ENCODE measurements at places on chromosomes 16 and 17.

DNA sequence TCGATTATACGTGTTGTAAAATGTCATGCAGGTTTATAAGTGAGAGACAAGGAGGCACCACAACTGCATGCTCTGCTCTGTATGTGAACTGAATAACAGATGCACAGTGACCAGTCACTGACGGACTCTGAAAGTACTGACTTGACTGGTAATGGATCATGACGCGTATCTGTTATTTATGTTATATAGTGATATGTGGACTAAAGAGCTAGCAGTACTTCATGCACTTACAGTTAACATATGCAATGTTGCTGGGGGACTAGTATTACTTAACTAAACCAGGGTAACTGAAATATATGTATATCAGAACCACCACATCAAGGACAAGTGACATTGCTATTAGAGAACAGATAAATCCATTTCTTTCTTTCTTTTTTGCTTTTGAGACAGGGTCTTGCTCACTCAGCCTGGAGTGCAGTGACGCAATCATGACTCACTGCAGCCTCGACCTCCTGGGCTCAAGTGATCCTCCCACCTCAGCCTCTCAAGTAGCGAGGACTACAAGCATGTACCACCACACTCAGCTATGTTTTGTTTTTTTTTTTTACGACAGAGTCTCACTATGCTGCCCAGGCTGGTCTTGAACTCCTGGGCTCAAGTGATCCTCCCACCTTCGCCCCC, 17.2 kb downstream of the COIL start:
- no peak for DNase-seq

GRCh38 chr17:57475796-57476195, 219.5 kb downstream of the MSI2 start:
- no peak for DNase-seq

DNA sequence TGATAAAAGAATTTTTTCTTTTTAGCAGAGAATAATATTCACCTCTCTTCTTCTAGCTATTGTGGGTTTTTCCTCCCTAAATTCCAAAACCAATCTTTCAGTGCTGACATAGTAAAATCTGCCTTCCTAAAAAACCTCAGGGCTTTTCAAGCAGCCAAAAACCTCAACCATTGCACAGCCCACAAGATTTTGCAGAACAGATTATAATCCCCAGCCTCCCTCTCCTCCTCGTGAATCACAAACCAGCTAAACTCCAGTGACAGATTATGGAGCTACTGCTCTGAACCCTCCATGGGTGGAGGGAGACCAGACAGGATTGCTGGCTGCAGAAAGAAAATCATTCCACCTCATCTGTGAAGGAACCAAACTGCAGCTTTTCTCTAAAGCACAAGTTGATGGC, 341.6 kb downstream of the SOX9 start:
- no peak for DNase-seq

- no peak for DNase-seq
These were observed 66.8 kb downstream of the KPNA2 start for GRCh38 chr17:68102318-68102758.

- no peak for DNase-seq
These were observed 48.0 kb upstream of the CDYL2 start for GRCh38 chr16:80852261-80852872.

- DNase-seq, result no peak
These were observed 1.1 kb upstream of the EMP2 start for GRCh38 chr16:10581507-10581906.

DNA sequence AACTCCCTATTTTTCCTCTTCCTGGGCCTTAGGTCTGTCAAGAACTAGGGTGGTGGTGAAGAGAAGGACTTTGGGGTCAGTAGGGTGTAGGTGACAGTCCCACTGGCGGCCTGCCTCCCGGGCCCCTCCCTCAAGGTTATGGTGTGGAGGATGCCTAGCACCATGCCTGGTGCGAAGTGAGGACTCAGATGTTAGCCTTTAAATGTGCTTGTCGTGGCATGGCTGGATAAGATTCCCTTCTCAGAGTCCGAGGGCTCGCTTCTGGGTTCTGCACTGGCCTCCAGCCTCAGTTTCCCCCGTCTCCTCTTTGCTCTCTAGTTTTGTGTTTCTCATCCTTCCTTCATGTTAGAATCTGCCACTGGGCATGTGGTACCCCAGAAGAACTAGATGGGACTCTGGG, 32.0 kb downstream of the HAPSTR1 start:
- DNase-seq, result no peak

GRCh38 chr16:87047221-87048037, 269.8 kb downstream of the C16orf95 start:
- no peak for DNase-seq

- no peak for DNase-seq
These were observed 9.7 kb downstream of the CFAP20 start for GRCh38 chr16:58119509-58119845.

DNA sequence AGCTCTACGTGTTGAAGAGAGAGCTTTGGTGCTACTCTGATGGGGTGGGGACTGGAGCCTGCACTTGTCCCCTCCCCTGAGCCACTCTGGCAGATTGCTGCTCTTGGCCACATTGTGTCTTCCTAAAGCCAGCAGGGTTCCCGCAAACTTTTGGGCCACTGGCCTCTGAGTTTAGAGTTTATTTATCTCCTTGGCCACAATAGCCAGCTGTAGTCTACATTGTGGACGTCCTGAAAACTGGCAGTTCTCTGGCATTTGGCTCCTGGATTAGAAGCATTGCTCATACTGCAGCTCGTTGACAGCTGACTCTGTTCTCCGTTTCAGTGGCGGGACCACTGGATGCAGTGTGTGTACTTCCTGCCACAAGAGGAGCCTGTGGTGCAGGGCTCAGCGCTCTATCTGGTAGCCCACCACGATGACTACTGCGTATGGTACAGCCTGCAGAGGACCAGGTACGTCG, 34.6 kb downstream of the PRMT7 start:
- no peak for DNase-seq

GRCh38 chr16:1584926-1585484, 26.9 kb downstream of the IFT140 start:
- no peak for DNase-seq

DNA sequence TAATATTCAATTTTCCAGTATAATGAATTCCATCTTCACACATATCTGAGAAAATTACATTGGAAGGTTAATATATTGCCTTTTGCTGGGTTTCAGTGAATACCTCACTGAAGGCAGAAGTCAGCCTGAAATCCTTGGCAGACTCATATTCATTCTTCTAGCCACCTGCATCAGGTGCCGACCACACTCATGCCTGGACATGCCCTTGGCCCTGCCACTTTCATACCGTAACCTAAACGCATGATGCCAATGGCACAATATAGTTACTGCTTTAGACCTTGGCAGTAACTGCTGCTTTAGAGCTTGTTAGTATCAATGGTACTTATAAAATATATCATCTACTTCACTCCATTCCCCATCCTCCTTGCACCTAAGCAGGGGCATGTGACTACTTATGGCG, 817.6 kb upstream of the CDH8 start:
- no peak for DNase-seq

GRCh38 chr17:29591146-29591736, 1.7 kb upstream of the ANKRD13B start:
- no peak for DNase-seq

GRCh38 chr17:32651084-32651483, 164.3 kb downstream of the CDK5R1 start:
- no peak for DNase-seq

DNA sequence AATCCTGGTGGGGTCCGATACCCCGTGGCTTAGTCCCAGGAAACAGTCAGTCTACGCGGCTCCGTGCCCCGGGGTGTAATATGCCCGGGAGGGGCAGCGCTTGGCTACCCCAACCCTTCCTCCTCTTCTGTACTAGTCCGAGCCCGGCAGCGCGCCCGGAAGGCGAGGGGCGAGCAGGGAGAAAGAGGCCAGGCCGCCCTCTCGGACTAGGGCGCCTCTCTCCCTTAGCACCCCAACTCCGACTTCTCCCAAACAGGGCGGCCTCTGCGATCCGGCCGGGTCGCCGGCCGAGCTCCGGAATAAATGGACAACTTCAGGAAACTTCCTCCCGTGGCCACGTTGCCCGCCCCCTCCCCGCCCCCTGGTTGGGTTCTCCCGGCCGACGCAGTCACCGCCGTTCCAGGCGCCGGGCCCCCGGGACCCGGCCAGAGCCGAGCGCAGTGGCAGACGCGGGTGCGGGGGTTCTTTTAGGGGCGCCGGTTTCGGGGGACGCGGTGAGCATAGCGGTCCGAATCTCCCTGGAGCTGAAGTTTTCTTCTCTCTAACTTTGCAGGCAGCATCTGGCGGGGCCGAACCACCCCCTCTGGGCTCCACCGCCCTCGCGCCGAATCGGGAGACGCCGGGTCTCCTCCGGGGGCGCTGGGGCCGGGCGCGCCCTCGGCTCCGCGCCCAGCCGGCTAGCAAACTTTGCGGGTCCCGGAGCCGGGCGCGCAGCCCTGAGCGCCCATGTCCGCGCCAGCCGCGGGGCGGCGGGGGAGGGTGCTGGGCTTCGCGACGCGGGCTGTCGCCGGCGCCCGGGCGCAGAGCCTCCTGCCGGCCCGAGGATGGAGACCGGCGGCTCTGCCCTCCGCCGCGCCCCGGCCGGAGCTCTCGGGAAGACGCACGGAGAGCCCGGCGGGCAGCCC, at the start of gene SDK2:
SDK2 (minus strand) TSS at position 301 of the 905 bp plus-strand sequence. CDS start 357 bp downstream, outside the sequence.
- peak; percentile 18 for DNase-seq

GRCh38 chr16:13631916-13632315, 288.0 kb upstream of the ERCC4 start:
- no peak for DNase-seq

DNA sequence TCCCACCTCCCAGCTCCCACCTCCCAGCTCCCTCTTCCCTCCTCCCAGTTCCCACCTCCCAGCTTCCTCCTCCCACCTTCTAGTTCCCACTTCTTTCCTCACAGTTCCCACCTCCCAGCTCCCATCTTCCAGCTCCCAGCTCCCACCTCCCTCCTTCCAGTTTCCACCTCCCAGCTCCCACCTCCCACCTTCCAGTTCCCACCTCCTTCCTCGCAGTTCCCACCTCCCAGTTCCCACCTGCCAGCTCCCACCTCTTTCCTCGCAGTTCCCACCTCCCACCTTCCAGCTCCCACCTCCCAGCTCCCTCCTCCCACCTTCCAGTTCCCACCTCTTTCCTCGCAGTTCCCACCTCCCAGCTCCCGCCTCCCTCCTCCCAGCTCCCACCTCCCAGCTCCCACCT, 10.4 kb upstream of the MC1R start:
- DNase-seq, result no peak
